ENCODE measurements at places on chromosomes 6 and 20. TPM values are rescaled to one million over a fixed set of nuclear protein-coding genes. Genes with fewer than 3 reads are reported as not detected.
A peak's percentile ranks its signal among the peaks of the same experiment; 100 is the strongest.

Gene RIN2
- 36.7 TPM for total RNA-seq

Gene CLVS2
- not detected for total RNA-seq

Gene SIRPG
- total RNA-seq = not detected

Gene HMGCLL1
- total RNA-seq = not detected

Gene SNRPB2
- 87.5 TPM for total RNA-seq

Gene IRF4
- total RNA-seq = not detected

Gene ECT2L
- not detected for total RNA-seq

Gene KIF25
- not detected for total RNA-seq

Gene SLC17A3
- total RNA-seq = not detected

Gene CST5
- total RNA-seq = not detected

Gene DOP1A
- 16.1 TPM for total RNA-seq

Gene DPPA5
- total RNA-seq = not detected

Gene TCF15
- not detected for total RNA-seq

Gene DLK2
- 0.75 TPM for total RNA-seq

Gene REM1
- not detected for total RNA-seq

Gene SLC26A8
- 1.4 TPM for total RNA-seq

- no peak for DNase-seq
- no peaks in the 10 kb centered on the region for H3K36me3 ChIP-seq
- H3K27ac ChIP-seq = no peak overlapping the region
- H3K4me3 ChIP-seq = no peak overlapping the region
Measured at GRCh38 chr20:911882-912600, 4.1 kb downstream of the ANGPT4 start.

GRCh38 chr20:13220194-13220903 lies 725 bp upstream of the ISM1 start:
- no peak overlapping the region for H3K27ac ChIP-seq
- peaks cover 10% of the 10 kb centered on the region for H3K4me1 ChIP-seq
- H3K4me3 ChIP-seq = peak overlapping the region; percentile 54
- H3K27me3 ChIP-seq = no peaks in the 10 kb centered on the region
- no peaks in the 10 kb centered on the region for H3K36me3 ChIP-seq

- H3K4me3 ChIP-seq = no peak overlapping the region
- no peaks in the 10 kb centered on the region for H3K27me3 ChIP-seq
- H3K4me1 ChIP-seq = no peaks in the 10 kb centered on the region
Measured at GRCh38 chr20:57980506-57980905, 247.9 kb downstream of the ANKRD60 start.

- no peak overlapping the region for H3K4me3 ChIP-seq
- no peak for DNase-seq
- H3K4me1 ChIP-seq = no peaks in the 10 kb centered on the region
- H3K27ac ChIP-seq = peak overlapping the region; percentile 2
- no peaks in the 10 kb centered on the region for H3K27me3 ChIP-seq
Measured at GRCh38 chr6:35080821-35081425, 60.2 kb downstream of the TCP11 start.

GRCh38 chr20:5065879-5066383 lies 53.8 kb downstream of the PCNA start:
- H3K27ac ChIP-seq = no peak overlapping the region
- no peaks in the 10 kb centered on the region for H3K36me3 ChIP-seq
- DNase-seq = no peak
- no peaks in the 10 kb centered on the region for H3K4me1 ChIP-seq

GRCh38 chr20:48821261-48821920 lies 6.4 kb downstream of the PREX1 start:
- no peak overlapping the region for H3K27ac ChIP-seq
- 0 out of 2 replicates have a peak, but pooled peaks cover 1% of the 10 kb centered on the region for H3K27me3 ChIP-seq
- no peak overlapping the region for H3K4me3 ChIP-seq
- H3K4me1 ChIP-seq = peaks cover 5% of the 10 kb centered on the region

- no peaks in the 10 kb centered on the region for H3K27me3 ChIP-seq
- H3K27ac ChIP-seq = no peak overlapping the region
- no peaks in the 10 kb centered on the region for H3K36me3 ChIP-seq
- DNase-seq = no peak
- no peak overlapping the region for H3K4me3 ChIP-seq
Measured at GRCh38 chr6:134352786-134353480, 35.0 kb upstream of the SGK1 start.

DNA sequence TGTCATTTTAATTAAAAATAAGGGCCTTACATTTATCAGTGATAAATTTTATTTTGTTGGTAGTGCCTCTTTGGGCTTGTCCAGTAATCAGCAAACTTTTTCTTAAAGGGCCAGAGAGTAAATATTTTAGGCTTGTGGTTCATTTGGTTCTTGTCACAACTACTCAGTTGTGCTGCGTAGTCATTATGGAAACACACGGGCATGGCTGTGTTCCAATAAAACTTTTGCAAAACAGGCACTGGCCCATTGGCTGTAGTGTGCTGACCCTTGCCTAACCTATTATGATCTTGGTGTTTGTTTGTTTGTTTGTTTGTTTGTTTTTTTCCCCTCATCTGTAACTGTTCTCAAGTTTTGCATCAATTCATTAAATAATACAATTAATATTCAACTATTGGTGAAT lies 19.4 kb downstream of the TBPL1 start:
- H3K4me3 ChIP-seq = no peak overlapping the region
- no peak overlapping the region for H3K27ac ChIP-seq
- no peaks in the 10 kb centered on the region for H3K4me1 ChIP-seq

- H3K27me3 ChIP-seq = no peaks in the 10 kb centered on the region
- H3K27ac ChIP-seq = no peak overlapping the region
- peaks cover 19% of the 10 kb centered on the region for H3K4me1 ChIP-seq
- H3K4me3 ChIP-seq = no peak overlapping the region
- no peak for DNase-seq
Measured at GRCh38 chr6:3341467-3341866, 82.7 kb downstream of the PSMG4 start.

DNA sequence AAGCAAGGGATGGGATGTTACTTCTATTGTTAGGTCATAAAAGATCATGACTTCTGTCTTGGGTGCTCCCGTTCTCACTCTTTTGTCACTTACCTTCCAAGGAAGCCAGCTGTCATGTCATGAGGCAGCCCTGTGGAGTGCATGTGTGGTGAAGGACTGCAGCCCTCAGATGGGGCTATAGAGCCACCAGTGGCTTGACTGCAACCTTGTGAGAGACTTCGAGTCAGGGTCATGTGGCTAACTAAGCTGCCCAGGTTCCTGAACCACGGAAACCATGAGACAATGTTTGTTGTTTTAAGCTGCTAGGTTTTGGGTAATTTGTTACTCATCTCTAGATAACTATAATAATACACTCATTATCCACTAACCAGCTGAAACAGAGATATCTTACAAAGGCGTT lies 477.1 kb downstream of the BTBD3 start:
- no peaks in the 10 kb centered on the region for H3K36me3 ChIP-seq
- peak; percentile 44 for DNase-seq
- no peak overlapping the region for H3K4me3 ChIP-seq
- H3K27ac ChIP-seq = no peak overlapping the region
- no peaks in the 10 kb centered on the region for H3K27me3 ChIP-seq
- peaks cover 12% of the 10 kb centered on the region for H3K4me1 ChIP-seq

GRCh38 chr6:27296106-27296783 lies 15.8 kb downstream of the POM121L2 start:
- no peaks in the 10 kb centered on the region for H3K27me3 ChIP-seq
- peak; percentile 64 for DNase-seq
- no peaks in the 10 kb centered on the region for H3K36me3 ChIP-seq
- peak overlapping the region; percentile 41 for H3K4me3 ChIP-seq
- H3K4me1 ChIP-seq = 0 out of 2 replicates have a peak, but pooled peaks cover 5% of the 10 kb centered on the region

- no peak for DNase-seq
- peaks cover 12% of the 10 kb centered on the region for H3K4me1 ChIP-seq
- H3K4me3 ChIP-seq = no peak overlapping the region
- no peaks in the 10 kb centered on the region for H3K36me3 ChIP-seq
Measured at GRCh38 chr20:40673442-40673841, 15.6 kb downstream of the MAFB start.

GRCh38 chr6:36340618-36341454 lies 4.1 kb upstream of the BNIP5 start:
- DNase-seq = peak; percentile 79
- H3K27me3 ChIP-seq = no peaks in the 10 kb centered on the region
- peaks cover 28% of the 10 kb centered on the region for H3K4me1 ChIP-seq
- H3K36me3 ChIP-seq = no peaks in the 10 kb centered on the region

DNA sequence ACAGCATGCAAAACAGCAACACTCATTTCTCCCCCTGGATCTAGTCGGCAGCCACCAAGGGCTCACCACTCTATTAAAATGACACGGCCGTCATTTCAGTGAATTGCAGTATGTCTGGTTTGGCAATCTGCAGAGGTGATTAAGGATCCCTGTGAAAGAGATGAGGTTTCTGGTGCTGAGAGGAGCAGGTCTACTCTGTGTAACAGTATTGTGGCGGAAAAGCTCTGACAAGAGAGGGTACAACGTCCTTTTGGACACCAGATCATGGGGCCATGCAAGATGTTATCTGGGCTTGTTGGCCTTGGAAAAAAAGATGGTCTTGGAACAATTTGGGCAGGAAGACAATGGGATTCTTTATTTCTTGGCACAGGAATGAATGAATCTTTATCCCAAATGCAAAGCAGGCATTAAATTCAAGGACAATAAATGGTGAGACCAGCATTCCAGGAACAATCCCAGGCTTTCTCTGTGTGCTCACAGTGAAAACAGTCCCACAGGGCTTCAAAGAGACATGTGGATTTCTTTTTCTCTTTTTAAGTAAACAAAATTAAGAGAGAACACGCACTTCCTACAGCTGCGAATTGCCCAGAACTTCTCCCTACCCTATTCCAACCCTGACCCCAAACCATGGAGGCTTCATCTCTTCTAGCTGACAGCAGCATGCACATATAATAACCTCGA lies 33.7 kb upstream of the ADGRF1 start:
- peaks cover 9% of the 10 kb centered on the region for H3K4me1 ChIP-seq
- no peak overlapping the region for H3K27ac ChIP-seq
- no peak for DNase-seq

- H3K27ac ChIP-seq = no peak overlapping the region
- H3K36me3 ChIP-seq = no peaks in the 10 kb centered on the region
Measured at GRCh38 chr6:13339863-13340630, 11.7 kb upstream of the TBC1D7 start.

DNA sequence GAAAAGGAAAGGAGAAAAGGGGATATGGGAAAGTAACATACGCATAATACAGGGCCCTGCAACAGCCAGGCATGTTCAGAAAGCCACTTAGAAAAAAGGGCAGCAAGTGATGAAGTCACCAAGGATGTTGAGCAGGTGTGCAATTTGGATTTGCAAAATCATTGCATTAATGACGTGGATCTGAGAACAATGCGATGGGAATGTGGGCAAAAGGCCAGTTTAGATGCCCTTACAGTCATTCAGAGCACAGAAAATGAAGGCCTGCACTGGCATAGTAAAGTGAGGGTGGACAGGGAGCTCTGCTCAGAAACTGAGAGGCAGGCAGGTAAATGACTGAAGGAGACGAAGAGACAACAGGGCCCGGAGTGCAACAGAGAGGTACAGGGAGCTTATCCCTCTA lies 123.7 kb upstream of the NHSL1 start:
- no peaks in the 10 kb centered on the region for H3K36me3 ChIP-seq
- H3K27ac ChIP-seq = no peak overlapping the region

DNA sequence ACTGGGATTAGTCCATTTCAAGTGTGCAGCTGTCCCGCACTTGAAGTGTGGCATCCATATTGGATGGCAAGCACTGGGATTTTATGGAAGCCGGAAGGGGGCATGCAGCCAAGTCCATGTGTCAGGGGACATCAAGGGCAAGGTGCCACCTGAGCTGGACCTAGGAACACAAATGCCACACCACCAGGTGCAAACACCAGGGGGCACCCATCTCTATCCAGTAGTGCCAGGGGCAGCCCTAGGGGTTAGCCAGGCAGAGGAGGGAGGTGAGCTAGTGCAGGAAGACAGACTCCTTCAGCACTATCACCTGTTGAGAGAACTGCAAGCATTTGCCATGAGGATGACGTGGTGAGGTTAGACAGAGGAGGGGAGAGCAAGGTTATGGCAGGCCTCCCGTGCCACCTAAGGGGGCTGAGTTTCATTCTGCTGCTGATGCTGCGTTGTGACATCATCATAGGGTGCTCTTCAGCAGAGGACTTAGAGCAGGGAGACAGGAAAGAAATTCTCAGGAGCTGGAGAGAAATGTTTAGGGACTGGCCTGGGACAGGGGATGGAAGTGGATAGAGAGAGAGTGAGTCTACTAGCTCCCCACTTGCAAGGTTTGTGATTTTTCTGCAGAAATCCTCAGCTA lies 192.6 kb upstream of the SLC24A3 start:
- H3K27ac ChIP-seq = no peak overlapping the region
- H3K4me3 ChIP-seq = no peak overlapping the region
- no peaks in the 10 kb centered on the region for H3K27me3 ChIP-seq
- no peak for DNase-seq
- H3K36me3 ChIP-seq = no peaks in the 10 kb centered on the region
- H3K4me1 ChIP-seq = peaks cover 9% of the 10 kb centered on the region

- H3K36me3 ChIP-seq = no peaks in the 10 kb centered on the region
- no peak overlapping the region for H3K27ac ChIP-seq
- no peaks in the 10 kb centered on the region for H3K27me3 ChIP-seq
- H3K4me3 ChIP-seq = no peak overlapping the region
Measured at GRCh38 chr6:100078509-100078908, 84.5 kb upstream of the MCHR2 start.

DNA sequence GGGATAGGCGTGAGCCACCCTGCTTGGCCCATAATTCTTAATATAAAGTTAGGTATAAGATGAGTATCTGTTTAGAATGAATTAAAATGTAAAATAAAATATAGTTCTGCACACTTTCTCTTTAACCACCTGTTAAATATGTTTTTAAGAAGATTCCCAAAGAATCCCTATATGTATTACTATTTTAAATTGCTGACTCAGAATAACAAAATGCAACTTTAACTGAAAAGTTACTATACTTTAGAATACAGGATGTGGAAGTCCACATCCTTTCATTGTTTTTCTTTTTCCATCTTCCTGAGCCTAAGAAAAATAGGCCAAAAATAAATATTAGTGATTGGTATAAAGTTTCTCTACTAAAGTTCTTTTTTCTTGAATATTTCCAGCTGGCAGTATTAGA lies 325.6 kb upstream of the EYS start:
- H3K27ac ChIP-seq = no peak overlapping the region
- H3K36me3 ChIP-seq = no peaks in the 10 kb centered on the region
- DNase-seq = no peak
- H3K4me1 ChIP-seq = no peaks in the 10 kb centered on the region

- no peak for DNase-seq
- H3K27ac ChIP-seq = no peak overlapping the region
- no peaks in the 10 kb centered on the region for H3K36me3 ChIP-seq
- H3K27me3 ChIP-seq = no peaks in the 10 kb centered on the region
Measured at GRCh38 chr6:64220801-64221200, 585.2 kb downstream of the PHF3 start.

DNA sequence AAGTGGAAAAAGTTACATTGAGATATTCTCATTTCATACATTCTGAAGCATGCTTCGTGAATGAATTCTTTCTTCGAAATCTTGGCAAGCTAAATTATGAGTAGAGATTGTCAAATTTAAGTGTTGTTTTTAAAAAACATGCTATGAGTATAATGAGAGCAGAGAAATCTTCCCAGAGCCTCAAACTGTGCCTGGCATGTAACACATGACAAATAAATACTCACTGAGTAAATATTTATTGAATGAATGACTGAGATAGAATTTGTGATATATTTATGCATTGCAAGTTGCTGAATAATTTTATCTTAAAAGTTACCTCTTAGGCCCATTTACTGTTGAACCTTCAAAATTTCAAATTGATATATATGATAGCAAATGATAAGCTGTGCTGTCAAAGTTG lies 24.7 kb upstream of the CD2AP start:
- no peaks in the 10 kb centered on the region for H3K27me3 ChIP-seq
- DNase-seq = no peak
- H3K27ac ChIP-seq = no peak overlapping the region

All from Caco-2 (cell line).